ENCODE measurements at places on chromosomes 7 and 10. TPM values are rescaled to one million over a fixed set of nuclear protein-coding genes. Genes with fewer than 3 reads are reported as not detected.

DNA sequence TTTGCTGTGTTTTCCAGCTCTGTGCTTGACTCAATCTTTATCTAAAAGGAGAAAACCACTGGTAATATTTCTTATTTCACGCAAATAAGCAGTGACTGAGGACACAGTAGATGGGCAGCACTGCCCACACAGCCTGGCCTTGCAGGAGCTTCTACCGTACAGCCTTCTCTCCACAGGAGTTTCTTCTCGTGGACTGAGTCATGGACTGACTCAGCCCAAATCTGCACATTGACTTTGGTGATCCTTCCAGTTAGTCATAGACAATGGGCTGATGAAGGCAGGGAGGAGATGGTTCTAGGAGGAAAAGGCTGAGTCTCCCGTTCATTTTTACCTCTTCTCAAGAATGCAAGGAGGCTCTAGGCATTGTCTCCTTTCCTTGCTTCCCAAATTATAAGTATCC, 200.7 kb downstream of the RAPGEF5 start:
- DNase-seq = no peak

DNA sequence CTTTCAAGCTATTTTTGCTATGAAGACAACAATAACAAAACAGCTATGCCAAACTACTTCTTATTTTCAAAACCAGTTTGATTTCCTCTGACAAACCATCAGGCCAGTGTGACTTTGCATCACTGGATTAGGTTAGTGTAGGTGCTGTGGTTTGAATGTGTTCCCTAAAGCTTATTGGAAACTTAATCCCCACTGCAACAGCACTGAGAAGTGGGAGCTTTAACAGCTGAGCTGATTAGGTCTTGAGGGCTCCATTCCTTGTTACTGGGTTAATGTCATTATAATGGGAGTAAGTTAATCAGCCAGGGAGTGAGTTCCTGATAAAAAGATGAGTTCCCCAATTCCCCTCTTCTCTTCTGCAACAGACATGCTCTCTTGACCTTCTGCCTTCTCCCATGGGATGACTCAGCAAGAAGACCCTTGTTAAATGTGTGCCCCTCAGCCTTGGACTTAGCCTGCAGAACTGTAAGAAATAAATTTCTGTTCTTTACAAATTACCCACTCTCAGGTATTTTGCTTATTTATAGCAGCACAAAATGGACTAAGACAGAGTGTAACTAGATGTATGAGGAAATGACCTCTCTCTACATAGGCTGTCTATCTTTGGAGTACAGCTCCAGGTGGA, 186.8 kb downstream of the CTTNBP2 start:
- DNase-seq = no peak

DNA sequence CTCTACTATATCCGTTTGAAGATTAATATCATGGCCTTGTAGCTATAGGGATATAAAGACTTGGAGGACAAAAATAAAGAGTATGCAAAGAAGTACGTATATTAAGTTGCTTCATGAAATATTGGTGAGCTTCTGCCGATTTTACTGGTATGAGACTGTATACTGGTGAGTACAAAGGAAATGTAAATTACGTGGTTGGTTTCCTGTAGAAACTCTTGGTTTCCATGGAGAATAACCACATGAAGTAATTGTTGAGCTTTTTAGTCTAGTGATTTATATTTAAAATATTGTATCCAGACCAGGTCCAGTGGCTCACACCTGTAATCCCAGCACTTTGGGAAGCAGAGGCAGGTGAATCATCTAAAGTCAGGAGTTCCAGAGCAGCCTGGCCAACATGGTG, 32.2 kb upstream of the GLI3 start:
- no peak for DNase-seq

HTR5A gene
- not detected for polyA plus RNA-seq

CALCR gene
- polyA plus RNA-seq = not detected

NUPR2 gene
- polyA plus RNA-seq = not detected
